ENCODE measurements at places on chromosomes 12 and 14.
A peak's percentile ranks its signal among the peaks of the same experiment; 100 is the strongest.

- peak; percentile 90 for ATAC-seq
These were observed 30.1 kb downstream of the NRDE2 start for GRCh38 chr14:90301668-90302090.

DNA sequence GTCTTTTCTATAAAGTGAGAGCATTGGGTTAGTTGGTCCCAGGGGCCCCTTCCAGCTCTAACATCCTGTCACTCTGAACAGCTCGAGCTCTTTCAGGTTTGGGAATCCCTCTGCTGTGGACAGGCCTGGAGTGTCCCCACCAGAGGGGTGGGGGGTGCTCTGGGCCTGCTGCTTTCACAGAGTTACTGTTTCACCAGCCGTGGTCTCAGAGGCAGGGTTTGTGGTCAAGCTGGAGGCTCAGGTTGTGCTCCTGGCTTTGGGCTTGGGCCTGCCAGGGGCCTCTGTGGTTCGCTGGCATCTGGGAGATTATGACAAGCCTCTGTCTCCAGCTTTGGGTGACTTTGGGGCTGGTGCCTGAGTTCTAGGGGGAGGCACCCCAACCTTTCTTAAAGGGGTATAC, 59.6 kb downstream of the FBXL14 start:
- ATAC-seq: no peak

GRCh38 chr14:91119556-91120311, 5.9 kb downstream of the DGLUCY start:
- ATAC-seq: 0 out of 3 replicates have a peak, but pooled peaks have one; percentile 25

- peak; percentile 82 for ATAC-seq
These were observed at the start of gene C1R for GRCh38 chr12:7092229-7092985. Gene C1R (minus strand): TSS chr12:7092445. CDS start chr12:7092388, 57 bp downstream.

DNA sequence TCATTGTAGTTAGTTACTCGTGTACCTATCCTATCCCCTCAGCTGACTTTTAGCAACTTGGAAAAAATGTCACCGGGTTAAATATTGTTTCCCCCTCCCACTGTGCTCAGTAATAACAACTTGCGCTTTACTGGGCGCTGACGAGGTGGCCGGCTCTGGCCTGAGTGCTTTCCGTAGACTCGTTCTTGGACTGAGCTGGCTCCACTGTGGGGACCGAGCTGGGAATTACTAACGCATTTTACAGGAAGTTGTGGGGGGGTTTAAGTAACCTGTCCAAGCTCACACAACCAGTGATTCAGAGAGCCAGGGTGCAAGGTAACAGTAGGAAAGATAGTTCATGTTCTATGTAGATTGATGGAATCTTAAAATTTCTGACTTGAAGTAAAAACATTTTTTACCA, 82.5 kb upstream of the KICS2 start:
- no peak for ATAC-seq

- no peak for ATAC-seq
These were observed 31.8 kb upstream of the G2E3 start for GRCh38 chr14:30527196-30527595.

- ATAC-seq: peak; percentile 88
These were observed at the start of gene TUBA1B for GRCh38 chr12:49131051-49131893. Gene TUBA1B (minus strand): TSS chr12:49131395. CDS start chr12:49131300, 95 bp downstream.

DNA sequence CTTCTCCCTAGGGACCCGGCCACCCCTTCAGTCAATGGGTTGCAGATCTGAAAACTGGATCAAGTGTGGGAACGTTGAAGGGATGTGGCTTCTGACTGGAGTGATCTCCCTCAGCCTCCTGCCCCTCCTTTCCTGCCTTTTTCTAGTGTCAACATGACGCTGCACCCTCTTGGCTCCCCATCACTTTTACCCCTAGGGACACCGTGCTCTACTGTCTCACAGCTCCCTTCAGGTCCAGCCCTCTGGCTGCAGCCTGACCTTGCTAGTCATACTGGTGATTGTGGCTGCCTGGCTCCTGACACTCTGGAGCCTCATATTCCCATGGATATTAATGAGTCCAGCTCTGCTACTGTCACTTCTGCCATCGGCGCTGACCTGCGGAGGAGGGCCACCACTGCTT, 51.5 kb upstream of the RASSF3 start:
- ATAC-seq: no peak

DNA sequence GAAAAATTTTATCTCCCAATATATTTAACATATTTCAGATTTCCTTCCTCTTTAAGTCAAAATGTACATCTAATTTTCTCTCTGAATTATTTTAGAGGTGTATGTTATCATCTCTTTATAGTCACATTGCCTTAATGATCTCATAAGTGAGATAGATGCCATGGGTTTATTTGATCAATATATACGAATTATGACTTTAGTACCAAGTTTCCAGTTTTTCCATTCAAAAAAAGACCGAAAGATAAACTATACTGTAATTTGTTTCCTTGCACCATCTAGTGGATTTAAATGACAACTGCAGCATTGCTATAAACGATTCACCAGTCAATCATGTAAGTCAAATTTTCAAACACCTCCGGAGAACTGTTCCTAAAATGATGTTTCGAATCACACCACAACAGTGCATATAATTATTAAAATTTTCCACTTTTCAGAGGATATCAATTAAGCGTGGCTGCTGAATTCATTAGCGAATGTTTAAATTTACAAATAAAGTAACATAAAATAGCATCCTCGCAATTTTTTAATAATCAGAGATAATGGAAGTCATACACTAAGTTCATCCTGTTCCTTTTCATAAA, 419 bp upstream of the ATXN7L3B start:
- ATAC-seq: peak; percentile 61

- ATAC-seq: 0 out of 3 replicates have a peak, but pooled peaks have one; percentile 36
These were observed 31.0 kb upstream of the PTCSC3 start for GRCh38 chr14:36207500-36207899.

DNA sequence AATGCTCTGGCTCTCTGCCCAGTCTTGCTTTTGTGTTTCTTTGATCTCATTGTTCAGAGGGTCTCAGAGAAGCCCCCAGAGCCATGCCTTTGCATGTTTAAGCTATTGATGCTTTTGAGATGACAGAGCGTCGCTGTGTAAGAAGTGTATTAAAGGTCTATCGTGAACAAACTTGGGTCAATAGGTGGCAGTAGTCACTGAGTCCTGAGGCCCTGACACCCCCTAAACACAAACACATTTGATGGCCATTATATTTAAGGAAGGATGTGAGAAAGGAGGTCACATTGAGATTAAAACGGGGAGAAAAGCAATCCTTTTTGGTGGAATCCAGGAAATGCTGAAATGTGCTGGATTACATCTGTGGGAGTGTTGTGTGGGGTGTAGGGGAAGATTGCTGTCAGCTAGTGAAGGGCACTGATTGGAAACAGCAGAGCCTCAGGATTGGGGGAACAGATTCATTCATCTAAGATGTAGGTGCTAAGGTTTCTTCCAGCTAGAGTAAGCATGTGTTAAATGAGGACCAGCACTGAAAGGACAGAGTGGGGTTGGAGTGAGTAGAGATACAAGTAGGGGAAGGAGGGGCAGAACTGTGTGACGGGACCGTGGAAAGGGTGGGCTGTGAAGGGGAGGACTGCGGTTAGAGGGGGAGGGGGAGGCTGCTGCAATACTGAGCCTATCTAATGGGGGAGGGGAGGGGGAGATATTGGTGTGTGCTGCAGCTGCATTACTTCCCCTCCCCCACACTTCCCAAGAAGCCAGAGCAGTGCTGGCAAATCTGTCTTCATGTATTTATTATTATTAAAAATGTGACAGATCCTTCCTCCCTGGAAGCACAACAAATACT, 12.7 kb downstream of the NGDN start:
- no peak for ATAC-seq

DNA sequence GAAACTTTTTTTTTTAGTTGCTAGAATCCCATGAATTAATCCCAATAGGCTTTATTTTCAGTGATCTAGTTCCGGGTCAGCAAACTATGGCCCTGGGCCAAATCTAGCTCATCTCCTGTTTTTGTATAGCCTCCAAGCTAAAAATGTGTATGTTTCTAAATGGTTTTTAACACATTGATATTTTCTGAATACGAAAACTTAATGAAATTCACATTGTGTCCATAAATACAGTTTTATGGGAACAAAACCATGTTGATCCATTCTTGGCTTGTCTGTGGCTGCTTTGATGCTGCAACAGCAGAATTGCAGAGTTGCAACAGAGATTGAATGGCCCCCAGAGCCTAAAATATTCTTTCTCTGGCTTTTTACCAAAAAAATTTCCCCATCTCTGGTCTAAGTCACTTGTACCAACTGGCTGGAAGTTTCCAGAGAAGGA, 47.5 kb downstream of the ZNF664 start:
- ATAC-seq: no peak

DNA sequence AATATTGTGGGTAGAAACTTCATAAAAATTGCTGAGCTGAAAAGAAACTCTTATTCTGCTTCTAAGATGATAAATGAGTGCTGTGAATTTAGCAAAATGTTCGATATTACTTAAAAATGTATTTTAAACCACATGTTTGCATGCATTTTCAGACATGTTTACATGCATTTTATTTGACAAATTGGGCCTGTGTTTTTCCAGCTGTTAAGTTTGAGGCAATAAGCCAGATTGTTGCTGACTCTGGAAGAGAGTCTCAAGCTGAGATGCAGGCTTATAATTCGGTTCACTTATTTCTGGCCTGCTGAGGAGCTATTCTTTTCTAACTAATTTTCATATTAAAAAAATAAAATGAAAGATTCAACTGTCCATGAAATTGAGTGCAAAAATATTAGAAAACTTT, 110.1 kb downstream of the SYNE2 start:
- no peak for ATAC-seq

- ATAC-seq: peak; percentile 86
These were observed 34.6 kb downstream of the LMNTD1 start for GRCh38 chr12:25518512-25518911.

GRCh38 chr12:53770281-53770680, 18.5 kb upstream of the CISTR start:
- peak; percentile 38 for ATAC-seq

DNA sequence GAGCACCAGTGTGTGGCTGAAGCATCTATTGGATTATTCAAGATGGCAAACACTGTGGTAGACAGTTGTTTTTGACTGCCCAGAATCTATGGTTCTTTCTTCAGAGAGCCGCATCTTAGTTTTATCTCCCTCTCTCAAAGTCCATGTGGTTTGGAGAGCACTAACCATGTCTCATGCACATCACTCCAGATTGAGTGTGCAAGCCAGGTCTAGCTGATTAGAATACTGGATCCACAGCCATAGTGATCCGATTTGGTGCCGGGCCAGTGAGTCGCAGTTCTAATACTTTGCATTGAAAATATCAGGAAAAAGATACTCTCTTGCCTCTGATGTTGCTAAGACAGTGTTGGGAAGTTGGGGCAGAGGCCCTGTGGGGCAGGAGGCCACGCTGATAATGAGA, 4.6 kb upstream of the SBNO1 start:
- ATAC-seq: no peak

GRCh38 chr14:87805315-87805723, 187.7 kb downstream of the GALC start:
- ATAC-seq: no peak

DNA sequence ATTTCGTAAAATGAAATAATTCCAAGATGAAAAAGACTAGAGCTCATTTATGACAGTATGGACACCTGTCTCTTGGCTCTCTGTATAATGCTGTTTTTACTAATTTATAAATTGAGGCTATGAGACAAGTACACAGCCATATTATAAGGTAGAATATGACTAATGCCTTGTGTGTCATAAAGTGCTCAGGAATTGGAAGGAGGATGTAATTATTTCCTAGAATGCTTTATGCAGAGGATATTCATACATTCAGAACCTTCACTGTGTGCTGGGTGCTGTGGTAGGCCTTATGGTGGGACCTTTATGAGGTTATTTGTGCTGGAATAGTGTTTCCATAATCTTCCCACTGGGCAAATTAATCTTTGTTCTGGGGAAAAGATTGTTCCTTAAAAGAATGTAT, 13.3 kb downstream of the PCNX1 start:
- ATAC-seq: peak; percentile 47

Data from SK-N-SH treated with all-trans-retinoic acid at 6 μM for 48 hours (cell line).